ENCODE measurements at places on chromosomes 16 and 17. TPM values are rescaled to one million over a fixed set of nuclear protein-coding genes. Genes with fewer than 3 reads are reported as not detected.

Gene KRT33B
- not detected for total RNA-seq

Gene ULK2
- total RNA-seq, result 42.8 TPM

Gene ACSM2B
- total RNA-seq, result not detected

Gene LDHD
- 0.12 TPM for total RNA-seq

Gene AIPL1
- not detected for total RNA-seq

Gene KRTAP2-2
- not detected for total RNA-seq

Gene CCL8
- 1.2 TPM for total RNA-seq

Gene IGF2BP1
- total RNA-seq, result 0.12 TPM

Gene MYH11
- 0.94 TPM for total RNA-seq

Gene ARHGAP23
- total RNA-seq, result 18.7 TPM

Gene C1QL1
- 0.23 TPM for total RNA-seq

Measured in smooth muscle cell of the coronary artery (primary cell).